ENCODE measurements at places on chromosomes 5 and 9.
A peak's percentile ranks its signal among the peaks of the same experiment; 100 is the strongest.

- no peak for DNase-seq
These were observed 14.7 kb downstream of the MFAP3 start for GRCh38 chr5:154053468-154053867.

- peak; percentile 38 for DNase-seq
These were observed 7.0 kb downstream of the CRAT start for GRCh38 chr9:129103595-129103965.

DNA sequence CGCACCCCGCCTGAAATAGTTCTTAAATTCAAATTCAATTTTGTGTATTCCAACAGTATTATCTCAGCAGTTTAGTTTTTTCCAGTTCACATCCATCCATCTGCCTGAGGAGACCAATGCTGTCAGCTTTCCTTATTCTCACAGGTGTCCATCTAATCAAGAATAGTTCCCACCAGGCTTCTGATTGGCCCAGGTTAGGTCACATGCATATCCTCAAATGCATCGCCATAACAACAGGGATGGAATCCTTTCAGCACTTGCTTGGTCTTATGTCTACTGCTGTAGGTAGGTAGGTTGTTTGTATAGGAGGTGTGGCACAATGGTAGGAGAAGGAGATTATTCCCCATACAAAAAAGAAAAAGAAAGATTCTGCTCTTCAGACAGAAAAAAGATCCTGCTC lies 91.2 kb downstream of the UBE2R2 start:
- DNase-seq, result no peak

GRCh38 chr9:33375841-33376321 lies 26.5 kb downstream of the AQP7 start:
- DNase-seq, result no peak

GRCh38 chr5:160240350-160240749 lies 11.0 kb downstream of the FABP6 start:
- DNase-seq, result no peak

DNA sequence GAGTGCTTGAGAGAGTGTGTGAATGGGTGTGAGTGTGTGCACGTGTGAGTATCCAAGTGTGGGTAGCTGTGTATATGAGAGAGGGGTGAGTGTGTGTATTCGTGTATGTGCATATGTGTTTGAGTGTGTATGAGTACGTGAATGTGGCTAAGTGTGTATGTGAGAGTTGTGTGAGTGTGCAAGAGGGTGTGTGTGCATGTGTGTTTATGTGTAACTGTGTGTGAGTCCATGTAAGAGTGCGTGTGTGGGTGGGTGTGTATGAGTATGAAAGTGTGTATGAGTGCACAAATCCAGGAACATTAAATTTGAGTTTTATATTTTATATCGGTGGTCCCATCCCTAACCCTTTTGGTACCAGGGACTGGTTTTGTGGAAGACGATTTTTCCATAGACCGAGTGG lies 156.4 kb downstream of the TENT4A start:
- no peak for DNase-seq

DNA sequence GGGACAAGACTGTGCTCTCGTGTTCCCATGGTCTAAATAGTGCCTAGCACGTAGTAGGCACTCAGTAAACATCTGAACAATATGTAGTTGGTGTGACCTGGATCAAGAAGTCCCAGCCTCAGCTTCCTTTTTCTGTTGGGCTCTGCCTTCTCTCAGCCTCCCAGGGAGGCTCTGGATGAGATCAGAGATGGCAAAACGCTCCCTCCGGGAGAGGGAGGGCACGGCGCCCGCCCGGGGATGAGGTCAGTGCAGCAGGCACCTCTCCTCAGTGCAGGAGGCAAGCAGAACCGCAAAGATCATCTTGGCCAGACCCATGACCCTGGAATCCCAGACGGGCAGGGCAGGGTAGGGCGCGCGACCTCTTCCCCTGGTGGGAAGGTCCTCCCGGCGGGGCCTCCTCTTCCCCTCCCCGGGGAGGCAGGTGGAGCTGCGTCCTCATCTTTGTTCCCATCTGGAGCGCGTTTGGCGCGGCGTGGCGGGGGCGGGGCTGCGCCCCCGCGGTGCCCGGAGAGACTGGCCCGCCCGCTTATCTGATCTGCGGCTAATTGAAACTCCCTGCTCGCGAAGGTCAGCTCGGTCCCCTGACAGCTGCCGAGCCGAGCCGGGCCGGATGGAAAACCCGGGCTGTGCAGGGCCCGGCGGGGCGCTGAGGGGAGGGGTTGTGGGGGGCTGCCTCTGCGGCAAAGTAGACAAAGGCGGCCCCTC lies 60.9 kb downstream of the CXXC5 start:
- peak; percentile 47 for DNase-seq

DNA sequence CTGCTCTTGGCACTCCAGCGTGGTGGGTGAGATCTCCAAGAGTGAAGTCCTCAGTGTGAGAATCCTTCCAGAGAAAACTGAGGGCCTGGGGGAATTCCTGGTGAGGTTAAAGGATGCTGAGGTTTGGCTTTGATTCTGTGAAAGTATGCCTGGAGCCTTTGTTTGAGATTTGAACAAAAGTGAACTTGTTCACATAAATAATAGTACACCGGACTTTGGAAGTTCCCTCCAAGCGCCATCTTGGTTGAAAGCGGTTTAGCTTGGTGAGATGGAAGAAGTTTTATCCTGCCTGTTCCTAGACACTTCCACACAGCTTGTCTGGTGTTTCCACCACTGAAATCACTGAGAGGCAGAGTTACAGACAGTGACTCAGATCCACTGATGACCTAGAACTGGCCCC lies 286.4 kb downstream of the NTRK2 start:
- no peak for DNase-seq

DNA sequence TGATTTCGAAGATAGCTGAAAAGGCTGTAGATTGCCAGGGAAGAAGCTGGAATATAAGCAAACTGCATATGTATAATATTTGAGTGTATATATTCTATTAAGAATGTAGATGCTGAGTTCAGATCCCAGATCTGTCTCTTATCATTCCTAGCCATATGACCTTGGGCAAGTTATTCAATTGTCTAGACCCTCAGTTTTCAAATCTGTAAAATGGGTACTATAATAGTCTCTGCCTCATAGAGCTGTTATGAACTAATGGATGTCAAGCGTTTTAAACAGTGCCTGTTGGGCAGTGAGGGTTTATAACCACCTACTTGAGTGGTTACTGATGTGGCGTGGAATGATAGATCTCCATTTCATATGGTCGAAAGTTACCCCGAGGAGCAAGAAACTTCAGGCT lies 130.4 kb downstream of the GAS1 start:
- no peak for DNase-seq

GRCh38 chr9:87959916-87960581 lies 14.3 kb downstream of the CDK20 start:
- DNase-seq, result peak; percentile 27

- DNase-seq, result no peak
These were observed 35.8 kb downstream of the PHF2 start for GRCh38 chr9:93612052-93612795.

DNA sequence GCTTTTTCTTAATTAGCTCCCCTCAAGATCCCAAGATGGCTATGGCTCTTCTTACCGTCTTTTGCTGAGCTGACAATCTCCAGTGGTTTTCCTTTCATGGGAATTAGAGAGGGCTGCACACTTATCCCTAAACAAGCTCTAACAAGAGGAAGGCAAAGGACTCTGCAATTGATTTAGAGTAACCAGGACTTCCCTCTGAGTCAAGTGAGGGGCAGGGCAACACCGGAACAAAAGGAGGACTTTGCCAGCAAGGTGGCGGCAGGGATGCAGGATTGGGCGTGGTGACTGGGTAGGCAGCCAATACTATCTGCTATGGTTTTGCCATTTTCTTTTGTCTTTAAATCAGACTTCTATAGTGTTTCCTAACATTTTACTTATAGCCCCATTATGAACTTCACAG lies 9.8 kb downstream of the SLC44A1 start:
- no peak for DNase-seq
